ENCODE measurements at places on chromosomes 4 and X.

DNA sequence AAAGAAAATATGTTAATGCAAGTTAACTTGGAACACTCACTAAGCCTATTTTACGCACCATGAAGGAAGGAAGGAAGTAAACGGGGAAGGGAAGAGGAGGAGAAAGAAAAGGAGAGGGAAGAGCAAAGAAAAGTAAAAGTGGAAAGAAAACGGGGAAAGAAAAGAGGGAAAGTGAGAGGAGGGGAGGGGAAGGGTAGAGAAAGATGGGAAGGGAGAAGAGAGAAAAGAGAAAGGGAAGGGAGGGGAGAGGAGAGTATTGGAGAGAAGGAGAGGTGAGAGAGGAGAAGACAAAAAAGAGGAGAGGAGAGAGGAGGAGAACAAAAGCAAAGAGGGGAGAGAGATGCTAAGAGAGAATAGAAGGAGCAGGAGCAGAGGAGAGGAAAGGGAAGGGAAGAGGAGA, 224.1 kb downstream of the SLITRK2 start:
- DNase-seq = no peak

DNA sequence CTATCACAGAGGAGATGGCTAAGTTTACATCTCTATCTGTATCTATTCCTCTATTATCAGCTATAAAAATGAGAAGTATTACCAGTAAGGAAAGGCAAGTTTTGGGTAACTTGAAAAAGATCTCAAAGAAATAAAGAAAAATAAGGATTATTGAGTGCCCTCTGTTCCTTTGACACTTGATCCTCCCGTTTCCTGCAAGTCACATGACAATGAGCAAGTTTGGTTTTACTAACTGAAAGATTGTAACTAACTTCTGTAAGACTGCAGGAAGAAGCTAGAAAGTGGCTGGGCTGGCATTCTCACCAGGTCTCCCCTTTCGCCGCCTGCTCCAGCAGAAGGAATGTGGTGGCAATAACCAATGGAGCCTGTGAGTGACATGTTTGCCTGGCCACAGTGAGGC, 59.2 kb downstream of the ARHGAP24 start:
- DNase-seq = no peak

DNA sequence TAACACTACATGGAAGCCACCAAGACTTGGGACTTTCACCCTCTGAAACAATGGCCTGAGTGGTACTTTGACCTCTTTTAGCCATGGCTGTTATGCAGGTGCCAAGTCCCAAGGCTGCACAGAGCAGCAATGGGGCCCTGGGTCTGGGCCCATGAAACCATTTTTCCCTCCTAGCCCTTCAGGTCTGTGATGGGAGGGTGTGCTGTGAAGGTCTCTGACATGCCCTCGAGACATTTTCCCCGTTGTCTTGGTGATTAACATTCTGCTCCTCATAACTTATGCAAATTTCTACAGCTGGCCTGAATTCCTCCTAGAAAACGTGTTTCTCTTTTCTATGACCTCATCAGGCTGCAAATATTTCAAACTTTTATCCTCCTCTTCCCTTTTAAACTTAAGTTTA, 30.4 kb upstream of the ADGRA3 start:
- no peak for DNase-seq

DNA sequence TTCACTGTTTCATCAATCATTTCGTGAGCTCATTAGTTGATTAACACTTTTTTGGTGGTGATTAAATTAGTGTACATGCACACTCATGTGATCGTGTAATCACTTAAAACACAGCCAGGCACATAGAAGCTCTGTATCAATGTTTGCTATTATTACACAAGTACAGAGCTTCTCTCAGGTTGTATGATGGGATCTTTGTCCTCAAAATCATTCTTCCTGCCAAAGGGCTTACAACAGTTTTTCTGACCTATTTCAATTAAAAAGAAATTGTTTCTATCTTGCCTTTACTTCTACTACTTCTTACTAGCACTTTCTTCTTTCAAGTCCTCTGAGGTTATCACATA, 145.1 kb downstream of the AMELX start:
- no peak for DNase-seq
